ENCODE measurements at places on chromosomes 12 and 14.

- peak; percentile 61 for DNase-seq
Measured at GRCh38 chr12:128817111-128818015, 6.4 kb downstream of the SLC15A4 start.

GRCh38 chr12:238116-238515 lies 24.2 kb upstream of the SLC6A12 start:
- DNase-seq: no peak

- DNase-seq: no peak
Measured at GRCh38 chr14:92610849-92611271, 97.3 kb downstream of the RIN3 start.

DNA sequence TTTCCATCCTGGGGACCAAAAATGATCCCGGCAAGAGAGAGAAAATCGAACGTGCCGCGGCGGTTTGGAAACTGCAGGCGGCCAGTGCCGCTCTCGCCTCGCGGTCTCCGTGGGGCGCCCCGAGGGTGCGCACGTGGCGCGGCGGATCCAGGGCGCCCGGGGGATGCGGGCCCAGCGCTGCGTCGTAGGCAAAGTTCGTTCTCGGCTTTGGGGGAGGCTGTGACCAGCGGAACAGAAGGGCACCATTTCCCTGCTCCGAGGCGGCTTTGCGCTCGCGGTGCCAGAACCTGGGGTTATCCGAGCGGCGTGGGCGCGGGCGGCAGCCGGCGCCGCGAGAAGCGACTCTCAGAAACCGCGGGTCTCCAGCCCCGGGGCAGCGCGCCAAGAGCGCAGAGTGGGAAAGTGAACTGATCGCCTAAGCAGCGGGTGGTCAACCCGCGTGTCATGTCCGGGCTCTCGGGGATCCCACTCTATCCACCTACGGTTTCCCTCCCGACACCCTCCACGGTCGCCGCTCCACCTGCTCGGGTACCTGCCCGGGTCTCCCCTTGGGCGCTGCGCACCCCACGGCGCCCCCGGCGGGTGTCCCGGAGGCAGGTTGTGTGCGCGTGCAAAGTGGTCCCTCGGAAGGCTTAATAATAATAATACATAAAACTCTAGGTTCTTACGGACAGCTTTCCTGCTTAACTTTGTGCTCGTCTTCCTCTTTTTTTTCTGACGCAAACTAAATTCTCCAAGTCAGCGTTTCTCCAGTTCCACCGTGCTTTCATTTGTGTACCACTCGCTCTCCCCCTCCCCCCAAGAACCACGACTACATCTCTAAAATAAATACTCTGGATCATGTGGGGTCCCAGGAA lies 1.2 kb downstream of the ESRRB start:
- no peak for DNase-seq
